ENCODE measurements at places on chromosomes 16 and 17. TPM values are rescaled to one million over a fixed set of nuclear protein-coding genes. Genes with fewer than 3 reads are reported as not detected.

GRCh38 chr17:80146121-80147034 lies 550 bp downstream of the EIF4A3 start:
- no peak for DNase-seq

DNA sequence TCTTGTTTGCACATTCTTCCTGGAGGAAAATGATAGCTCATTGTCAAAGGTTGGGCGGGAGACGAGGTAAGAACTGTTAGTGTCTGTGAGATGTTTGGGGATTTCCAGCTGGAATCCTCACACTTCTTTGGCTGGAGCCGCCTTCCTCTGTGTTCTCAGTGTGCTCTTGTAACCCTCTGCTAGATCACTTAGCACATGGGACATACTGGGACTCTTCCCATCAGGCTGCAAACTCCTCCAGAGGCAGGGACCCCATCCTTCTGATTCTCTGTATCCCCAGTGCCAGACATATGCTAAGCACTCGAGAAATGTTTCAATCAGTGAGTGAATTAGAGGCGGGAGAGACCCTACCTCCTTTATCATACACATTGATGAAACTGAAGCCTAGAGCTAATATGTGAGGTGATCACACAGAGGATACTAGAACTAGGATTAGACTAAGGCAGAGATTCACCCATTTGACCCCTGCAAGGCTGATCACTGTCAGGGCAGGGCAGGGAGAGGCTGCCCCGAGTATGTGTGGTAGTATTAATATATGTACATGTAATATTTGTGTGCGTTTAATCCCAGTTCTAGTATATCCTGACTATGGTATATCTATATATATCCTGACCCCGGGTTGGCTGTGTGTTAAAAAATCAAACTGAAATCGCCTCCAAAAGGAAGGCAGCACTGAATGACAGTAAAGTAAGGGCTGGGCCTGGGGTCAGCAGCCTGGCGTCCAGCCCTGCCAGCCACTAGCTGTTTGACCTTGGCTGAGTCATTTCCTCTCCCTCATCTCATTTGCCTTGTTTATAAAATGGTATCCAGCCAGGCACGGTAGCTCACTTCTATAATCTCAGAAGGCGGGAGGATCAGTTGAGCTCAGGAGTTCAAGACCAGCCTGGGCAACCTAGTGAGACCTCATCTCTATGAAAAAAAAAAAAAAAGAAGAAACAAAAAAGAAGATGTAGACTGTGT lies 75.5 kb upstream of the TBX2 start:
- DNase-seq, result no peak

- DNase-seq, result peak; percentile 64
Observed at GRCh38 chr16:19086322-19087199, 19.1 kb downstream of the COQ7 start.

- no peak for DNase-seq
Observed at GRCh38 chr17:78908426-78908825, 5.4 kb upstream of the CEP295NL start.

DNA sequence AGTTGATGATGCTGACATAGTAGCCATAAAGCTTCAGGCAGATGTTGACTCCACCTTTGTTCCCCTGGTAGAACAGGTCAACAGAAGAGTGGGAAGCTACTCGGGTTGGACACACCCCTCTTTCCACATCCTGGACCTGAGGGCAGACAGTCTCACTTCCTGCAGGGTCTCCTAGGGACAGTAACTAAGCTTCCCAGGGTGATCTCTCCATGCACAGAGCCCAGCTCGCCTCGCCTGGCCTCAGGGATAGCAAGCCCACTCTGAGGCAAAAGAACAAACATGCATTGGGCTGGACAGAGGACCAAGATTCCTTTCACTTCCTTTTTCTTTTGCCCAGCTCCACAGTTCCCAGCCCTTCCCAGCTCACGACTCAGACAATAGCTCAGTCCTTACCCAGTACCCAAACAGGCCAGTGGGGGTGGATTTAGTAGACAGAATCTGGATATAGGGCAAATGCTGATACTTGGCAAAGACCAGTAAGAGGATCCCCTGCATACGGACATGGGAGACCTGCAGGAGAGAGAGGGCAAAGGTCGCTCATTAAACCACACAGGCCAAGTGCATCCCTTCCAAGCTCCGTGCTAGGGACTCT lies 7.0 kb downstream of the INPP5K start:
- DNase-seq, result no peak

DNA sequence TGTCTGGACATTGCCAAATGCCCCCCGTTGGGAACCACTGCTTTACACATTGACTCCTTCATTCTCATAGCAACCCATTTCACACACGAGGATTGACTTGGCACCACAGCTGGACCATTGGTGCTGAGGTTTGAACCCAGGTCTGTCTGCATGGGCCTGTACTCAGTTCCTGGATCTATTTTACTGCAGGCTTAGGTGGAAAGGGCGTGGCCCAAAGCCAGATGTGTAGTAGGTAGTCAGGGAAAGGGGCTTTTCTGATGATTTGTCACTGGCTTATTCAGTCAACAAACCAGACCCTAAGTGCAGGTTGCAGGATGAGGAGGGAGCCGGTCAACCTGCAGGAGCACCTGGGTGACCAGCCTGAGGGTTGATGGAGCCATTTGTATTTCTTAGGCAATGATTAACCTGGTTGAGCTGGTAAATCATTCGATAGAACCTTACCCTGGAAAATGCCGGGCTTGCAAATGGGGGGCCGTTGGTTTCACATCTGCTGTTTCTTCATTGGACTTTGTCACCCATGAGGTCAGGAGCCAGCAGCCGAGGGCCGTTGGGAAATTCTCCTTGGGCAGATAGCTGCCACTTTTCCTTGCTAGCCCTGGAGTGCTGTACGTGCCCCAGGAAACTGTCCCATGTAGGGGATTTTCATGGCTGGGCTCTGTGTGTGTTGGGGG lies 104.4 kb downstream of the CMIP start:
- no peak for DNase-seq

GRCh38 chr17:43411369-43411677 lies 12.5 kb downstream of the ARL4D start:
- DNase-seq, result no peak

DNA sequence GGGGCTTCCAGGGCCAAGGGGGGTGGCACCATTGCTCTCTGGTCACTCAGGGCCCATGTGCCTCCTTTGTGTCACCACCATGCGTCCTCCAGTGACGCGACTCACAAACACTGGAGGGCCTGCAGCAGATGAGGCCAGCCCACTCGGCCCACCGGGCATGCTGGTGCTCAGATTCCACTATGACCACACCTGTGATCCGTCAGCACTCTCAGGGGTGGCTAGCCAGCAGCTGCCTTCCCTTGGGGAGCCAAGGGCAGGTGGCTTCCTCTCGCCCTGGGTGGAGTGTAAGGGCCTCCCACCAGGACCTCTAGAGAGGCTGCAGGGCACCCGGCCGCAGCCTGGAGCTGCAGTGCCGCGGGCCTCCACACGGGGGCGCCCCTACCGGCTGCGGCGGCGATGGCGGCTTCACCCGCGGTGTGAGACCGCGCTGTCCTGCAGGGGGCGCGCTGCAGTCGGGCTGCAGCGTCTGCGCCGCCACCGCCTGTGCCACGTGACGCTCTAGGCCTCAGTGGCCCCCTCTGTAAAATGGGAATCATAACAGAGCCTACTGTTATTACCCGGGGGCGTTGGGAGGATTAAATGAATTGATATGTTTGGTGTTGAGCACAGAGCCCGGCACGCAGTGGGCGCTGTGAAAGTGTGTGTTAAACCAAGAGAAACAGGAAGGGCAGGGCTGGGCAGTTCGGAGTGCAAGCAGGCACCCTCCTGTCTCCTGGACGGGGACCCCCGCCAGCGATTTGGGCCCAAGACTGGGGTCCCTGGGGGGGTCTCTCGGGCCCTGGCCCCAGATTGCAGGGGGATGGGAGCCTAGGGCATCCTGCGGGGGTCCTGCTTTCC lies 192.4 kb upstream of the GSE1 start:
- DNase-seq, result no peak

DNA sequence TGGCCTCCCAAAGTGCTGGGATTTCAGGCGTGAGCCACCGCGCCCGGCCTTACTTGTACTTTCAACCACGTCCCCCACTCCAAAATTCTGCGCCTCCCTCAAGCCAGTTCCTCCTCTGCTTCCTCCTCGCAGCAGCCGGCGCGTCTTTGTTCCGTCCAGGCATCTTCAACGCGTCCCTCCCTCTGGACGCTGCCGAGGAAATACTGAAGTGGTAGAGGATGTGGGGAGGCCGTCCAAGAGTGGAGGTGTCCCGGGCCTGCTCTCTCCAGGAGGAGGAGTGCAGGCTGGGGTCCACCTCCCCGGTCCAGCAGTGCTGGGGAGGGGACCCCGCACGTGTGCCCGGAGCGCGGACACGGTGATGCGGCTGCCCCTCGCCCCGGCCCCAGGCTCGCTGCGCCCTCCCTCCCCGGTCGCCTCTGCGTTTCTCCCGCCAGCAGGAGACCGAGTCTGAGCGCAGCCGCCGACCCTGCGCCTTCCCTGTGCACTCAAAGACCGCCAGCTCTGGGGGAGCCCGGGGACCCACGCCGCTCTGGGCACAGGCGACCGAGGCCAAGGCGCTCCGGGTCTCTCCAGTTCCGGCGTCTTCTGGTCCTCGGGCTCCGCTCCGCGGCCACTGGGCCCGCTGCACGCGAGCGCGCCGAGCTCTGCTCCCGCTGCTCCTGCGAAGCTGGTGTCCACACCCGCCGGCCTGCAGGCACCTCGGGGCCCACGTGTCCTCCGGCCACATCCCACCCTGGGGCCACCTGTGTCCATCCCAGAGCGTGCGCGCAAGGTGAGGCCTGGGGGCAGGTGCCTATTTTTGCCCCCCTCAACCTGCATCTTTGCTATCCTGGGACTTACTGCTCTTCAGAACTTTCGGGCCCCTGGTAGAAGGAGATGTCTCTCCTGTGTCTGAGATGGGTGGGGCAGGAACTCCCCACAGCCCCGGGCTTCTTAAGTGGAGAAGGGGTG lies 31.7 kb downstream of the OSBPL7 start:
- peak; percentile 18 for DNase-seq

GRCh38 chr17:30809867-30810266 lies 14.6 kb downstream of the CRLF3 start:
- DNase-seq, result no peak

- no peak for DNase-seq
Observed at GRCh38 chr17:50452630-50453300, 15.9 kb downstream of the CHAD start.

DNA sequence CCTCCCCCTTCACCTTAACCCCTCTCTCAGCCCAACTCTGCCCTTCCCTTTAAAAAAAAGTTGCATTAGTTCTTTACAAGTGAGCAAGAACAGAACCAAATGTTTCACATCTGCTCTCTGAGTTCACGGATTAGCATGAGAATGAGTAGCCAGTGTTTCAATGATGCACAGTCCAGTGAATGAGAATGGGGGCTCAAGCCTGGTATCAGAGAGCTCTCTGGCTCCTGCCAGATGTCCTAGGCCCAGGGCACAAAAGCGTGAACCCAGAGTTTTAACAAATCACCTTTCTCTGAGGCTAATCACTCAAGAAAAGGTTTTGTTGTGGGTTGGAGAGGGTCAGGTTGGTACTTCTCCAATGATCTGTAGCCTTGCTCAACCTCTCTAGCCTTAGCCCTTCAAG lies 41.5 kb upstream of the HS3ST3A1 start:
- DNase-seq, result no peak

DNA sequence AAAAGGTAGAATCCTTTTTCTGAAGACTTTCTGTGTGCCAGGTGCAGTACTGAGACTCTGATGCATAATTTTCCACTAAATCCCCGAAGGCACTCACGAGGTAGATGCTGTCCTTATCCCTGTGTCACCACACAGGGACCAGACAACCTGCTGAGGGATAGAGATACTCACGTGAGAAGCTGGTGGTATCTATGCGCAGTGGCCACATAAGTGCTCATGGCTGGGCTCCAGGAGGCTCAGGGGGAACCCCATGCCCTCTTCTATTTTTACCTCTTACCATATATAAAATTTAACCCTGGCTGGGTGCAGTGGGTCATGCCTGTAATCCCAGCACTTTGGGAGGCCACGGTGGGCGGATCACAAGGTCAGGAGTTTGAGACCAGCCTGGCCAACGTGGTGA lies 38.3 kb downstream of the NT5M start:
- no peak for DNase-seq

DNA sequence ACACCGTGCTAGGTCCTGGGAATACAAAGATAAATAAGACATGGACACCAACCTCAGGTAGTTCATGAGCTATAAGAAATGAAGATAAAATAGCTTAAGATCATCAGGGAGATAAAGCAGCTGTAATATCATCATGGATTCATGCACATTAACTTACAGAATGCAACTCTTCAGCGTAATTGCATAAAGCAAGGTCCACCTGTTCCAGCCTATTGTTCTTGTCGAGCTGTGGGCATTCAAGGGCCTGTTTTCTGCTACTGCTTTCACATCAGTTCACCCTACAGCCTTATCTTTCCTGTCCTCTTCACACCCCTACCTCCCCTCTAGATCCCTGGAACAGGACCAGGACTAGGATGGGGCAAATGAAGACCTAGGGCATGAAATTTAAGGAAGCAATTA lies 133.9 kb downstream of the SPACA3 start:
- DNase-seq, result no peak

DNA sequence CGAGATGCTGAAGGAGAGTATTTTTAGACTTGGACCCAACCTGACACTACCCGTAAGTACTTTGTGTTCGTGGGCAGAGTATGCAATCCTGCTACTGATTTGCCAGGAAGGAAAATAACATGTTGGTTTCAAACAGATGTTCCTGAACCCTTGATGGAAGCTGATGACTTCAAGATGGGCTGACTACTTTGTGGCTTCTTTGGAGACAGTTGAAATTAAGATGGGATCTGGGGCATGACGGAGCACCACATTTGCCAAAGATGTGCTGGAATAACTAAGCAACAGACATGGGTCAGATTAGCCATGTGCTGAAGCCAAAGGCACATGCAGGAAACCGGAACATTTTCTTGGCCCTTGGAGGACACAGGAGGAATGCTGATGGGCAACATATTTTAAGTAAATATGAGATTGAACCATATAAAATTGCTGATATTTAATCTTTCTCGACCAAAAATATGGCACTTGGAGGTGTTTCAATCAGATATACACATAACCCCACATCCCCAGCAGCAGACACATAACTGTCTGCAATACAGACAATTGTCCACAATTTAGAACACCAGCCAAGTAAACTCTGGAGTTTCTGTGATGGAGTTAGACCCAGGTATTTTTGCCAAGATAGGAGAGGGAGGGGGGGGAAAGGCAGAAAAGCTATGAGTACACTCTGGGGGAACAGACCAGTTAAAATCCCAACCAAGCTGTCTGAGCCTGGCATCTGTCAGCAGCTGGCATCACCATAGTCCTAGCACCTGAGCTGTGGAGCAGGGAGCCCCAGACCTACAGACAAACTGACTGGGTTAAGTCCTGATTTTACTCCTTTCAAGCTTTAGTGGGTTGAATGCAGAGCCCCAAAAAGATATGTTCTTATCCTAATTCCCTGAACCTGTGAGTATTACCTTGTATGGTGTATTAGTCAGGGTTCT lies 329.4 kb upstream of the CDH5 start:
- DNase-seq, result no peak

GRCh38 chr17:80032614-80033171 lies 3.0 kb downstream of the TBC1D16 start:
- DNase-seq, result no peak

The CEP95 gene
- total RNA-seq, result 106 TPM

The ZP2 gene
- total RNA-seq, result not detected

The PKMYT1 gene
- 3.0 TPM for total RNA-seq

The KRT28 gene
- not detected for total RNA-seq

The MYH3 gene
- 1.4 TPM for total RNA-seq

The GRB7 gene
- total RNA-seq, result not detected

The PRSS33 gene
- not detected for total RNA-seq

The MYBBP1A gene
- total RNA-seq, result 28.5 TPM

The OTOP3 gene
- not detected for total RNA-seq

The KCNG4 gene
- total RNA-seq, result not detected
